ENCODE measurements at places on chromosomes 3 and 15. TPM values are rescaled to one million over a fixed set of nuclear protein-coding genes. Genes with fewer than 3 reads are reported as not detected.

DNA sequence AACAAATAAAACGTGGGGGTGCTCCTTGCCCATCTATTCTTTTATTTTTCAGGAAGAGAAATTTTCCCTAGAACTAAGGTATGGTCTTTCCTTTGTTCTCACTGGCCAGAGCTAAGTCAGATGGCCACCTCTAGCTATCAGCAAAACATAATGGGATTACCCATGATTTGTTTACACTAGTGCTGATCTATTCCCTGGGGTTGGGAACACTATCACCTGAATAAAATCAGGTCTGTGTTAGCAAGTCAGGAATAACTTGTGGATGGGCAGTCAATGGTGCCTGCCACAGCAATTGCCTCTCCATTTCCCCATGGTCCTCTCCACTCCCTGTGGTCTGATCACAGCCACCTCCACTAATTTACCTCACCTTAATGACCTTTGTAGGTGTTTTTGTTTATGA is 181.7 kb upstream of the CADPS start:
- no peak for DNase-seq

DNA sequence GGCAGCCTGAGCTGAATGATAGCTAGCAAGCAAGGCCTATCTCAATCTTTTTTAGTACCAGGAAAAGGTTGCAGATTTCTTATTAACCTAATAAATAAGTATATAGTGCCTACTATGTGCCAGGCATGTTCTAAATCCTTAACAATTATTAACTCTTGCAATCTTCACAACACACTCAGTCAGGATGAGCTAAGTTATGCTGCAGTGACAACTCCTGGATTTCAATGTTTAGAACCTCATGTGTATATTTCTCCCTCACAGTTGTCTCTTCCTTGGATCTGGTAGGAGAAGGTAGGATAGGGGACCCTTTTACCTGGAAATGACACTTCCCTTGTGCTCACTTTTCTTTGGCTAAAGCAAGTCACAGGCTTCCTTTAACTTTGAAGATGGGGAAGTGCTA is 39.3 kb upstream of the MAGI1 start:
- no peak for DNase-seq

DNA sequence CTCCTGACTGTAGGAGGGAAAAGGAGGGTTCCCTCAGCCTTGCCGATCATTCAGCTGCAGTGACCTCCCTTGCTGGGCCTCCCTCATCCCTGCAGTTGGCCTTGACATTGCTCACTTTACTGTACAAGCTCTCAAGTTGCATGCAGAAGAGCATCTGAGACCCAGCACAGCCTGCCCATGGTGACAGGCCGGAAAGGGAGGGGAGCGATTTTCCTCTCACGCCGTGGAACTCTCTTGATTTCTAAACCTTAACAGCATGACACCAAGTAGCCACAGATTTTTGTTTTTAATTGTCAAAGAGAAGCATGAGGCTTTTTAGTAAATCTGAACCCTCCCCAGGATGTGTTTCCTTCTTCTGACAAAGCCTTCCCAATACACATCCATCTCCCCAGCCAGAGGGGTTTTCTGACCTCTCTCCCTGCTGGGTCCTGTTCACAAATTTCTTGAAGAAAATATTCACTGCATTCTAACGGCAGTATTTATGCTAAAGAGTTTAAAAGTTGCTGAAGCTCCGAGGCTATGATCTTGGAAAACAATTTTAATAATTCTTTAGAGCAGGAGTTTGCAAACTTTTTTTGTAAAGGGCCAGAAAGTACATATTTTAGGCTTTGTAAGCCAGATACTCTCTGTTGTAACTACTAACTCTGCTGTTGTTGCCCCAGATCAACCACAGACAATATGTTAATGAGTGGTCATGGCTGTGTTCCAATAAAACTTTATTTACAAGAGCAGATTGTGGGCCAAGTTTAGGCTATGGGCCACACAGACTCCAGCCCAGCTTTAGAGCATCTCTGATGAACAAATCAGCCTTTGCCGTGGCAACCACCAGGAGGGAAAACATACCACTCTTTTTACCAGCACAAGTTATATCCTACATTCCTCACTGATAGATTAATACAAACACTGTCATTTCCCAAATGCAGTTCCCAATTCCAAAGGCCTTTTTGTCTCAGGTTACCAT is 34.8 kb downstream of the LMCD1 start:
- DNase-seq = no peak

GRCh38 chr3:185630182-185630622 is 44.1 kb downstream of the SENP2 start:
- peak; percentile 73 for DNase-seq

- DNase-seq = no peak
Measured at GRCh38 chr3:127733781-127734180, 61.0 kb downstream of the ABTB1 start.

DNA sequence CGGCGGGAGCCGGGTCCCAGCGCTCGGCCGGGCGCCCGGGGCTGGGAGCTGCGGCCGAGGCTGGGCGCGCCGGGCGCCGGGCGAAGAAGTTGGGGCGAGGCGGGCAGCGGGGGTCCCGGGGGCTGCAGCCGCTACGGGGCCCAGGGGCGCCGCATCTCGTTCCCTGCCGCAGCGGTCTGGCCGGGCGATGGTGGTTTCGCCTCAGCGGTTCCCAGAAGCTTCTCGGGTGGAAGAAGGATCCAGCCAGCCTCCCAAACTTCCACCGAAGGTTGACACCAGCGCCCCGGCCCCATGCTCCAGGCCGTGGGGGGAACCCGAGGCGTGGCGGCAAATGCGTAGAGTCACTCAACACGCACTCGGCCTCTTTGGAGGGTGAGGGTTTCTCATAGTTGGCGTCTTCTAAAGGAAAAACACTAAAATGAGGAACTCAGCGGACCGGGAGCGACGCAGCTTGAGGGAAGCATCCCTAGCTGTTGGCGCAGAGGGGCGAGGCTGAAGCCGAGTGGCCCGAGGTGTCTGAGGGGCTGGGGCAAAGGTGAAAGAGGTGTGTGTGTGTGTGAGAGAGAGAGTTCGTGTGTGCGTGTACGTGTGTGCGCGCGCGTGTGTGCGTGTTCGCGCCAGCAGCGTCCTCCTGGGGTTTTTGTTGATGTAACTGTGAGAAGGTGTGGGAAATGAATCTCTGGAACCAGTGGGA is 940 bp downstream of the BOC start:
- peak; percentile 18 for DNase-seq

GRCh38 chr15:98669638-98670037 is 21.3 kb downstream of the IGF1R start:
- no peak for DNase-seq

GRCh38 chr15:88653200-88654064 is 14.6 kb downstream of the ISG20 start:
- no peak for DNase-seq

- peak; percentile 23 for DNase-seq
Measured at GRCh38 chr3:132785292-132785691, 63.1 kb upstream of the NPHP3 start.

DNA sequence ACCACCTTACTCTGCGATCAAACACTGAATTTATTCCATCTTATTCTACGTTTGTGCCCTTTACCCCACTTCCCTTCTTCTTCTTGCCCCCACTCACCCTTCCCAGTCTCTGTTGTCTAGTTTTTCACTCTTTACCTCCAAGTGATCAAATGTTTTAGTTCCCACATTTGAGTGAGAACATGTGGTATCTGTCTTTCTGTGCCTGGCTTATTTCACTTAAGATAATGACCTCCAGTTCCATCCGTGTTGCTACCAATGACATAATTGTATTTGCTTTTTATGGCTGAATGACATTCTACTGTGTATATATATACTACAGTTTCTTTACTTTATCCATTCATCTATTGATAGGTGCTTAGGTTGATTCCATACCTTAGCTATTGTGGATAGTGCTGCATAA is 78.8 kb downstream of the PDCD6IP start:
- DNase-seq = no peak

Gene SHC4
- total RNA-seq = 0.17 TPM

Gene MON1A
- 14.6 TPM for total RNA-seq

Gene CTXN2
- total RNA-seq = not detected

Gene RPL39L
- 9.7 TPM for total RNA-seq

Gene C3orf85
- not detected for total RNA-seq

Gene NDN
- 40.3 TPM for total RNA-seq

Gene SEMA3G
- 30.9 TPM for total RNA-seq

Gene MIX23
- total RNA-seq = 30.6 TPM

Data from dermis blood vessel endothelial cell (primary cell).